Left kidney (tissue), 8 donors: ENCODE measurements at places on chromosomes 5 and 9. TPM values are rescaled to one million over a fixed set of nuclear protein-coding genes. Genes with fewer than 3 reads are reported as not detected.
A peak's percentile ranks its signal among the peaks of the same experiment; 100 is the strongest.

GRCh38 chr5:68189613-68190012, 25.9 kb upstream of the PIK3R1 start:
- no peak for DNase-seq

- DNase-seq = no peak
These were observed 5.0 kb upstream of the HAVCR1 start for GRCh38 chr5:157063776-157064430.

KCNIP1 gene
- polyA plus RNA-seq = 10.8 TPM

DNA sequence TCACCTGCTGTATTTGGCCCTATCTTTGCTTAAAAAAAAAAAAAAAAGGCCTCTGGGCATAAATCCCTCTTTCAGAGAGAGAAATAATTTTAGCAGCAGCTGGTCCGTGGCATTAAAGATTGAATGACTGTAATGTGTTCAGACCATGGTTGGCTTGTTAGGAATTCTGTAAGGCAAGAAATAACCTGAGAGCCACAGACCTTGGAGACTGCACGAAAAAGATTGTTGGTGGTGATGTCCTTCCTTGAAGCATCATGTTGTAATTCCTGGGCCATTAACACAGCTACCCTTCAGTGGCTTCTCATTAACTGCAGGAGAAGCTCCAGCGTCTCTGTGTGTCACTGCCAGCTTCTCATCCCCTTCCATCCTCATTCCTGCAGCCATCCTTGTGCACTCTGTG, 79.0 kb downstream of the SGCD start:
- DNase-seq = no peak

GRCh38 chr5:60700416-60700757, 421 bp upstream of the DEPDC1B start:
- DNase-seq = peak; percentile 45

DNA sequence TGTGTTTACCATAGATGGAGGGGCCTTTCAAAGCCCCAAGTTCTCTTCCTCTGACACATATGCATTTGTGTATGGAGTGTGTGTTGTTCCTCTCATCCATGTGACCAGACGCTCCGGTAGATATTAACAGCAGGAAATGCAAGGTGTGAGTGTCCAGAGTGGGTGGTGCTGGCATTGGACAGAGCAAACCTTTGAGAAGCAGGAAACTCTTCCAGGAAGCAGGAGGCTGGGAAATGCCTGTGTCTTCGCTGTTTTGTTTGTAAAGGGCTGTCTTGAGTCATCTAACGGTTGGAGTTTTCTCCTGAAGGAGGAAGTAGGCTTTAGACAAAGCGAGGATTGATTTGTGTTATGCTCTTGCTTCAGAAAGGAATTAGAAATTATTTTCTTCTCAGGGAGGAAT, 370.9 kb downstream of the PLK2 start:
- DNase-seq = no peak

F2RL1 gene
- polyA plus RNA-seq = 38.4 TPM

PCAT7 gene
- polyA plus RNA-seq = 0.40 TPM

- no peak for DNase-seq
These were observed 28.4 kb downstream of the SEMA6A start for GRCh38 chr5:116546033-116546742.

DNA sequence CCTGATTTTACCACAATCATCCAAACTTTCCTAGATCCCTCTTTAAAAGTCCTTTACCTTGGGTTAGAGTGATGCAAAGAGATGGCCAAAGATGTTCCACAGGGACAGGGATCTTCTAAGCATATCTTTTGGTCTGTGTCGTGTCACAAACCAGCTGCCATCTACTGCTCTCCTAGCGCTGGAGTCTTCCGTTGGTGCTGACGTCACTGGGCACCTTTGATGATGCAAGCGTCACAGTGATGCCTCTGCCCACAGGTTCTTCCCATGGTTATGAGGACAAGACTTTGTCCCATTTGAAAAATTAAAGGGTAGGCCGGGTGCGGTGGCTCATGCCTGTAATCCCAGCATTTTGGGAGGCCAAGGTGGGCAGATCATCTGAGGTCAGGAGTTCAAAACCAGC, 1.7 kb upstream of the GLT6D1 start:
- no peak for DNase-seq

ADAMTS2 gene
- polyA plus RNA-seq = 7.8 TPM

DNA sequence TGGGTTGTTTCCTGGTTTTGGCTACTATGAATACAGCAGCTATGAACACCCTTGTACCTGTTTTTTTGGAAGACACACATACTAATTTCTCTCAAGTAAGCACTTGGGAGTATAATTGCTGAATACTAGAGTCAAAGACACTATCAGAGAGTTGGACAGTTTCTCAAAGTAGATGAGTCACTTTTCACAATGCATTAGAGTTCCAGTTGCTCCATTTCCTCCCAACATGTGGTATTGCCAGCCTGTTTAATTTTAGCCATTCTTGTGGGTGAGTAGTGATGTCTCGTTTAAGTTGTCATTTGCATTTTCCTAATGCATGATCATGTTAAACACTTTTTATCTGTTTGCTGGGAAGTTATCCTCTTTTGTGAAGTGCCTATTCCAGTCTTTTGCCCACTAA, 81.6 kb upstream of the GDNF start:
- no peak for DNase-seq
